CD4-positive, alpha-beta T cell treated with Interleukin-4 for 1 hour (primary cell): ENCODE measurements at places on chromosomes 5 and 9.

- DNase-seq, result no peak
Observed at GRCh38 chr5:67878933-67879332, 336.6 kb upstream of the PIK3R1 start.

DNA sequence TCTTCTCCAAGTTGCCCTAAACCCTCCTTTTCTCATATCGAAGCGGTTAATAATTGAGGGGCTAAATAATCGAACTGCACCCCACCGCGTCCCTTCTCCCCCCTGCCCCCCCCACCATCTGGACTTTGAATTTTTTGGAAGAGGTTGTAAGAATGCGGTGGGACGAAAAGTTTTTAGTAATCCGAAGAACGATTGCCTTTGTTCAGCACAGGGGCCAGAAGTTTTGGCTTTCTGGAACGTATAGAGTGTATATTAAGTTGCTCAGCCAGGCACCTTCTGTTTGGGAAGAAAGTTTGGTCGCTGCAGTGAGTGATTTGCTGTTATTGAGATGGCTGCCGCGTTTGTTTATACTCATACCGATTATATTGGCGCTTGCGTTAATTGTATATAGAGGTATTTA is 518 bp downstream of the ERBIN start:
- no peak for DNase-seq

GRCh38 chr5:140869555-140869886 is 764 bp downstream of the PCDHA11 start:
- no peak for DNase-seq

DNA sequence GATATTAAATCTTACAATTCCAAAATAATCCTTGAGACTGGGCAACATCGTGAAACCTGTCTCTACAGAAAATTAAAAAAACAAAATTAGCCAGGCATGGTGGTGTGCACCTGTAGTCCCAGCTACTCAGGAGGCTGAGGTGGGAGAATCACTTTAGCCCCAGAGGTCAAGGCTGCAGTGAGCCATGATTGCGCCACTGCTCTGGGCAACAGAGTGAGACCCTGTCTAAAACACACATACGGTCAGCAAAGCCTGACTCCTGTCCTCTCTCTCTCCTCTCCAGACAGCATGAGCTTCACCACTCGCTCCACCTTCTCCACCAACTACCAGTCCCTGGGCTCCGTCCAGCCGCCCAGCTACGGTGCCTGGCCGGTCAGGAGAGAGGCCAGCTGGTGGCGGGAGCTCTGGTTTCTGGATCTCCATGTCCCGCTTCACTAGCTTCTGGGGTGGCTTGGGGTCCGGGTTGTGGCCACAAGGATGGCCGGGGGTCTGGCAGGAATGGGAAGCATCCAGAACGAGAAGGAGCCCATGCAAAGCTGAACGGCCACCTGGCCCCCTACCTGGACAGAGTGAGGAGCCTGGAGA is 9.0 kb upstream of the PDCL start:
- DNase-seq, result no peak

DNA sequence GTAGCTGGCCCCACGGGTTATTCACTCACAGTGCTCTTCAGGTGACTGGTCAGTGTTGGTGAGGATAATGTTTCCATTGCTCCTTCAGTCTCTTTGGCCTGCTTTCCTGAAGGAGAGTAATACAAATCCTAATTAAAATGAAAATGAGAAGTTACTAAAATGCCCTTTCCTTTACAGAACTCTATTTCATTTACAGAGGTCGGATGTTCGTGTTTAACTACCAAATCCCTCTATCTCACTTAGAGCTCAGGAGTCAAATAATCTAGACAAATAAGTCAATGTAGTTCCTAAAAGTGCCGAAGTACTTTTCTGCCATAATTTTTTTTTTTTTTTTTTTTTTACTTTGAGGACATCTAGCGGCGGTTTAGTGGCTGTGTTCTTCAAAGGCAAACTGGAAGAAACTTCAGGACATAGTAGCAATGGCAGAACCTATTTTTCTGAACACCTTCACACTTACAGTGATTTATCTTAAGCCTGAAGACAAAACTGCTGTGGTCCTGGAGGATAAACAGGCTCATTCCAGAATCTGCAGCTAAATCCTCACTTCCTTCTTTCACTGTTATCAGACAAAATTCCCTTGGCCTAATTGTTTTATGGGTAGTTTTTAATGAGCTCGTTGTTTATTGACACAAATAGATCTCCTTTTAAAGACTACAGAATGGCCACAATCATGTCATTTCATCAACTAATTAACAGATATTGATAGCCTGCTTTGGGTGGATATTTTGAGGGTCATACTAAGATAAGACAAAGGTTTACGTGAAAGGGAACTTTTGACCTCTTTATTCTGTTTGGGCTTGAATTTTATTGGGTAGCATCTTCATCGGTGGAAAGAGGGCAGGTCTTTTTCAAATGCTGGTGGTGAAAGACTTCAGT is 207.6 kb upstream of the DMRTA1 start:
- DNase-seq, result no peak

DNA sequence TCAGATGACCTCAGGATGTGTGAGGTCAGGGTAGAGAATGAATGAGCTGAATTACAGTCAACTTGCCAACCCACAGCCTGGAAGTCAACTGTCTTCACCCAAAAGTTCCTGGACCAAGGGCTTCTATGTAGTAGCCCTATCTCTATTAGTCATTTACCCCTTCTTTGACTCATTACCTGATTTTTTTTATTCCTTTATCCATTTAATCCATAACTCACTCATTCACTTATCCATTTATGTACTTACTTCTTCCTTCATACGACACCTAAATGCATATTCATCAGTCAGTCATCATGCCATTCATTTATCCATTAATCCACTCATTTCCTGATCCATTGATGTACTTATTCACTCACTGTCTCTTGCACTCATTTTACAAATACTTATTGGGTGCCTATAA is 212.7 kb downstream of the PAPPA start:
- no peak for DNase-seq

DNA sequence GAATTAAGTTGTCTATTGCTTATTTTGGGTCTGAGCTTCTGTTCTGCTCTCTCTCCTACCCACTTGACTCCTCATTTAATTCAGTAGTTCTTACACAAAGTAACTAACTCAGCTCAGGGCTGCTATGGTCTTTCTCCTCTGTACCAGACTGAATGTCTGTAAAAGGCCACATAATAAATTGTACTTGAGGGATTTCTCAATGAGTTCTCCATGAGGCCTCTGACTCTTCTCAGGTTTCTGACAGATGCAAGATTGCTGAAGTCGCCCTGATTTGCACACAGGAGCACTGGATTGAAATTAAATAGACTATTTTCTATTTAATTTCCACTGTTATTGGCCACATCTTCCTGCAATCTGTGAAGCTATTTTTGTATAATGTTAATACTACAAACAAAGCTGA is 2.9 kb downstream of the IQGAP2 start:
- no peak for DNase-seq
